ENCODE measurements at places on chromosomes 7 and 10.

DNA sequence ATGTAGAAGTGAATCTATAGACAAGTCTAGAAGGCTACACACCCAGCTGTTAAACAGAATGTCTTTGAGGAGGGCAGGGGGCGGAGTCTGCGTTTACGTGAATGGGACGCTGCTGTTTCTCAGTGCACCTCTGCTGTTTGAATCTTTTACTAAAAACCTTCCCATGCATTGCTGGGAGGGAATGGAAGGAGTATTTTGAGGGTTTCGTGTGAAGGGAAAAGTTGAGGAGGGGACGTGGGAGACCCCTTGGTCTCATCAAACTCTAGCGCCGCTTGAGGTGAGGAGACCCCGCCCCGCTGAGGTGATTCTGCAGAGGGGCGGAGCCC is 492 bp upstream of the VCL start:
- DNase-seq, result peak; percentile 59

GRCh38 chr7:70416347-70416985 is 715.5 kb upstream of the GALNT17 start:
- no peak for DNase-seq

- DNase-seq, result no peak
Measured at GRCh38 chr10:70571636-70572439, 30.7 kb downstream of the PRF1 start.

- DNase-seq, result no peak
Measured at GRCh38 chr10:90969947-90970673, 49.2 kb upstream of the ANKRD1 start.

DNA sequence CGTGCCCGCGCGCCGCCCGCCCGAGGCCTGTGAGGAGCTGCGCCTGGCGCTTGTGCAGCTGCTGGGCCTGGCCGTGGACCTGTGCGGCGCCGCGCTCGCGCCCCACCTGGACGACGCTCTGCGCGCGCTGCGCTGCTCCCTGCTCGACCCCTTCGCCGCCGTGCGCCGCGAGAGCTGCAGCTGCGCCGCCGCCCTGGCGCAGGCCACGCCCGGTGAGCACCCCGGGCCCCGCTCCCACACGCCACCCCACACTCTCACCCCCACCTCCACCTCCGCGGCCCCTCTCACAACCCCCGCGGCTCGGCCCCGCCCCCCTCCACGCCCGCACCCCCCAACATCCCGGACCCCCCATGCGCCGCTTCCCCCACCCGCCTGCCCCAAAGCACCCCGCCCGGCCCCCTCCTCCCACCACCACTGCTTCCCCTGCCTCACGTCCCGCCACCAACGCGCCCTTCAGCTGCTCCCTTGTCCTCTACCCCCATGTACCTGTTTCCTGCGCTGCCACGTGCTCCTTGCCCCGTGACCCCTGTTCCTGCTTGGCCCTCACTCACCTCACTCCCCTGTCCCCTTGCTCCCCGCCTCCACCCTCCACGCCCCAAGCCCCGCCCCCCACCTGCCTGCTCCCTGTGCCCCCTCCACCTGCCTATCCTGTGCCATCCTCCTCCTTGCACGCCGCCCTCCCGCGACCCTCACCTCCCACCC is at the start of gene PRKAR1B:
TSS of gene PRKAR1B (minus strand) at position 178 of the 702 bp plus-strand sequence. CDS start 15,776 bp downstream, outside the sequence.
- DNase-seq, result peak; percentile 21

DNA sequence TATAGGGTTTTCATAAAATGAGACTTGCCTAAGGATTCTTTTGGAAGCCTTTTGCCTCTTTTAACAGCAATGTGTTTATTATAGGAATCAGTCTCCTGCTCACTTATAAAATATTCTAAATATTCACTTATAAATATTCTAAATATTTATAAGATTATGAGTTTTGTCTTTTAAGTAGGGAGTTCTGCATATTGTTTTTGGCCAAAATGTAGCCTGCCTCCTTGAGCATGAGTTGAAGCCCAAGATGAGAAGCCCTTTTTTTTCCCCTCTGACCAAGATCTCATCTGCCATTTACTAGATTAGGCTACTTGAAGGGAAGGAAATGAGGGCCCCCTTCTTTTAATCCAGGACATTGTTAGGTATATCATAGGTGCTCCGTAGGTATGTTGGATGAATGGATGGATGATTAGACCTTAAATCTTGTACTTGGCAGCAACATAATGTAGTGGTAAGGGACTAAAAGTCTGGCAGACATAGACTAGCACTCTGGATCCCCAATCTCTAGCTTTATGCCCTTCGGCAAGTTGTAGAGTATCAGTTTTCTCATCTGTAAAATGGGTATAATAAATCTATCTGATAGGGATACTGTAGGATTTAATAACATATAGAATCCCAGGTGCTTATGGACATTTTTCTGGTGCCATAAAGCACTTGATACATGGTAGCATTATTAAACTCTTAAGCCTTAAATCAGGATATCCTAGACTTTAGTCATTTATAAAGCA is 59.1 kb downstream of the ARID5B start:
- DNase-seq, result no peak

- no peak for DNase-seq
Measured at GRCh38 chr7:144032516-144032915, 16.2 kb upstream of the OR2A5 start.

- DNase-seq, result no peak
Measured at GRCh38 chr7:18639711-18640110, 144.2 kb downstream of the HDAC9 start.

- no peak for DNase-seq
Measured at GRCh38 chr10:86773498-86773897, 17.1 kb downstream of the BMPR1A start.

GRCh38 chr10:3579845-3580244 is 205.2 kb downstream of the KLF6 start:
- DNase-seq, result no peak

- no peak for DNase-seq
Measured at GRCh38 chr7:134009314-134010110, 117.6 kb upstream of the LRGUK start.

GRCh38 chr7:113209449-113210203 is 91.3 kb upstream of the SMIM30 start:
- DNase-seq, result no peak

DNA sequence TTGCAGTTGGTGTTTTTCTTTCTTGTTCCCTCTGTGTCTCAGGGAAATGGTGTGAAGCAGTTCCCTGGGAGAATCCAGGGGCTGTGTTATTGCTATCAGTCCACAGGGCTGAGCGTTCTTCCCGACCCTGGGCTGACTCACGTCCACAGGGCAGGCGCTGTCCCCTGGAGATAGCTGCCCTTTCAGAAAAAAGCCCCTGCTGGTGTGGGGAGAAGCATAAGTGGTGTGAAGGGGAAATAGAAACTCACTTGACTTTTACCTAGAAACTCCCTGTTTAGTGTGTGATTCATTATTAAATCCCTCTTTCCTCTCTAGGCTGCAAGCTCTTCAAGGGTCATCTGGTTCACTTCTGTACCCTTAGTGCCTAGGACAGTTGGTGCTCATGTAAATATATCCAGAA is 63.3 kb upstream of the SMNDC1 start:
- no peak for DNase-seq

DNA sequence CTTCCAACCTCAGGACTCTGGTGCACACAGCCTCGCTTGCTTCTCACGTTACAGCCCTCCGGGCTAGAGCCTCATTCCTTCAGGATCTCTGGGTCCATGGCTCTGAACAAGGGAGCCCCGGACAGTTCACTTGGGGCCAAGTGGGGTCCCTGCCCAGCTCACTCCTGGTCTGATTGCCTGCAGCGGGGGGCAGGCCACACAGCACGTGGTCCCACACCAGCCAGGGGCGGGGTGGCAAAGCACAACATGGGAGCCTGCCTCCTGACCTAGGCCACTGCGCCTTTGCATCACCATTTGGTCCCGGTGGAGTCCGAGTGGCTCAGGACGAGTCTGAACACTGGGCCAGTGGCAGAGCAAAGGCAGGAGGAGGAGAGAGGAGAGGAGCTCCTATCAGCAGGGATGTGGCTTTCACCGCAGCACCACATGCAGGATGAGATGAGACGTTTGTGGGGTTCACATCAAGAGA is 13.4 kb upstream of the CRYGN start:
- no peak for DNase-seq

- no peak for DNase-seq
Measured at GRCh38 chr10:133523631-133524203, 3.4 kb upstream of the CYP2E1 start.

GRCh38 chr10:32180390-32181280 is 124.4 kb upstream of the KIF5B start:
- no peak for DNase-seq

DNA sequence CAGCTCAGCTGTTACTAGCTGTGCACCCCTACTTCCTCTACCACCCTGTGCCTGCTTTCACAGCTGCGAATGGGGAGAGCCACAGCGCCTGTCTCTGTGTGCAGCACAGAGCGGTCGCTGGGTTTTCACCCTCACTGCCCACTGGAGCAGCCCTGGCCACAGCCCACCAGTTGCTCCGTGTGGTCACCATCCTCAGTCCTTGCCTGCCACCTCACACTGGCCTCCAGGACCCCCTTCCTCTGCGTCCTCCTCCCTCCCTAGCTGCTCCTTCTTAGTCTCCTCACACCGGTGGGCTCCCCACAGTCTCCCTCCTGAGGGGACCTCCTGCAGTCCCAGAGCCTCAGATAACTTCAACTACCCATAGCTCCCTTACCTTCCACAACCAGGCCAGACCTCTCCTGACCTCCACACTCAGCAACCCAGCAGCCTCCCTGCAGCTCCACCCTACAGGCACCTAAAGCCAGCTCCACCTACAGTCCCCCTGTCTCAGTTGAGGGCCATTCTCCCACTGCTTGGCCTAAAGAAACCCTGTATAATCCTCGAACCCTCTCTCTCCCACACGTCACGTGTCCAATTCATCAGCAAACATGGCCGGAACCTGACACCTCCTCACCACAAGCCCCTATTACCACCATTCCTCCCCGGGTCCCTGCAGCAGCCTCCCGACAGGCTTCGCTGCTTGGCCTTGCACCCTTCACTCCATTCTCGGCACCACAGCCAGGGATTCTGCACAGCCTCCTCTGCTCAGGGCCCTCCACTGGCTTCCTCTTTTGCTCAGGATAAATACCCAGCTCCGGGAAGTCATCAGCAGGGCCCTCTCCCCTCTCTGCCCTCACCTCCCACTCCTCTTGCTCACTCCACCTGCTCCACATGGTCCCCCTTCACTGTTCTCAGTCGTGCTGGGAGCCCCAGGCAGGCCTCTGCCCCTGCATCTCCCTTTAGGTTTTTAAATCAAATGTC is 28.1 kb downstream of the PLAC9 start:
- DNase-seq, result no peak

DNA sequence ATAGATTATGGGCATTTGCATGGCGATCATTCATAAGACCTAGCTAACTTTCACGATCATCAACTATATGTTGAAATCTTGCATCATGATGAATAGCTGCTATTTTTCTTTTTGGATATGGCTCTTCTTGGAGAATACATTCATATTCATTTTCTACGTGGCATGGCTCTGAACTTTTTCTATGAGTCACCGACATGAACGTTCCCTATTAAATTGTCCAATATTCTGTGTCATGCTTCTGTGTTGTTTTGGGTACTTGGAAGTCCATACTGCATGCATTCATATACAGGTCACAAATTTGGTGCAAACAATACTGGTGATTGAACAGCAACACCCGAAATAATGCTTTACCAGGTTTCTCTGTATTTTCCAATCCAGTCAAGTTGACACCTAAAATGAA is 37.9 kb upstream of the ANKRD1 start:
- DNase-seq, result no peak

GRCh38 chr7:98038321-98038720 is 48.3 kb upstream of the OCM2 start:
- no peak for DNase-seq

GRCh38 chr7:39414224-39415035 is 151.8 kb upstream of the YAE1 start:
- DNase-seq, result peak; percentile 30

GRCh38 chr7:48420206-48420605 is 248.9 kb downstream of the ABCA13 start:
- DNase-seq, result no peak

DNA sequence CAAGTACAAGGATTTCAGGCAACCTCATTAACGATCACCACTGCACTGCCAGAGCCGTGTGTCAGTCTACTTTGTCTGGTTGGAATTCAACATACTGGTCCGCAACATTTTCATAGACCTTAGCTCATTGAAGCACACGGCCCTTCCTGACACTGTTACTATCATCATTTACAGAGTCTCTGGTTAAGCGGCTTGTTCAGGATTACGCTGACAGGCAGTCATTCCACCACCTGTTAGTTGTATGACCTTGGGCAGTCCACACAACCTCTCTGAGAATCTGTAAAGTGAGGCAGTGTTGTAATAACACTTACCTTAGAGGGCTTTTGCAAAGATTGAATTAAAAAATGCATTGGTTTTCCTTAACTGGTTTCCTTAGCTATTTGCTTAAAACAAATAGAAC is 112.6 kb downstream of the AOAH start:
- no peak for DNase-seq

DNA sequence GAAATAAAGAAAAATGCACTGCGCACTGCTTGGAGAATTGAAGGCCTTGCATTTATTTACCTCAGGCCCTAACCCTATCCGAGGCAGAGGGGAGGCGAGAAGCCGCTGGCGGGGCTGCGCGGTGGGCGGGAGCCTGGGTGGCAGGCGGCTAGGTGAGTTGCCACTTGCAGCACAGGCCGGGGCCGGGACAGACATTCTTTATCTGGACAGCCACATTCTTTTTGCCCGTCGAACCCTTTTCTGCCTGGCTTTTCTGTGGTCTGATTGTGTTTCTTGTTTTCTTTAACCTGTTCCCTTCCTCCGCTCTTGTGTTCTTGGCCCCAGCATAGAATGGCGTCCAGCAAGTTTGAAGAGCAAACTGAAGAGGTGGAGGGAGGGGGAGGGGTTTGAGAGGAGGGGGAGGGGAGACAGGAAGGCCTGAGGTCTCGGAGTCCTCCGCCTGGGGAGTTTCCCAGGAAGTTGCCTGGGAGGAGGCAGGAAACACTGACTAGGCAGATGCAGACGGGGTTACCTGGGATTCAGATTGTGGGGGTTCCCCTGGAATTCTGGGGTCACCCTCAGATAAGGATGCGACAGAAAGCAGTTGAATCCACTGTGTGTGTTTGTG is 5.1 kb downstream of the SHH start:
- DNase-seq, result no peak

GRCh38 chr7:157141525-157142060 is 2.9 kb downstream of the UBE3C start:
- DNase-seq, result no peak

GRCh38 chr10:98832738-98833137 is 386.0 kb upstream of the HPS1 start:
- no peak for DNase-seq

- no peak for DNase-seq
Measured at GRCh38 chr10:123997486-123998196, 95.8 kb downstream of the CHST15 start.

DNA sequence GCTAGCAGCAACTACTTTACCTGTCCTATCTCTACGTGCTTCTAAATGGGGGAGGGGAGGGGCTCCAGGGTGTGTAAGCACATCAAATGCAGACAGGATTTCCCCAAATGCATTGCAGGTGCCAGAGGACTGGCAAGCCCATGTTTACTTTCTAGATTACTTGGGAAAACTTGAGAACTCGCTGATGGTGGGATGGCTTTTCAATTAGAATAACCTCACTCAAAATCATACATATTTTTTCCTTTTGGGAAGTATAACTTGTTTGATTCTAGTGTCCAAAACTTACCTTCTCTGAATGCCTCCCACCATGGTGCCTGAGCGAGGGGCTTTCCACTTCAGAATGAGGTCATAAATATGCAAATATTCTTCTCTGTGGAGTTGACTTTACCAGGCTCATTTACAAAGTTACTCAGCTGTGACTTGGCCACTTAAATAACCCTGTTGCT is 191.3 kb upstream of the RHOBTB1 start:
- no peak for DNase-seq

- DNase-seq, result no peak
Measured at GRCh38 chr10:78507510-78508160, 474.0 kb downstream of the RPS24 start.

All from stimulated activated CD4-positive, alpha-beta T cell treated with anti-CD3 and anti-CD28 coated beads, Interleukin-4, amount 100 ng/mL, for 48 hours (primary cell).